ENCODE measurements at places on chromosomes 2 and 18. TPM values are rescaled to one million over a fixed set of nuclear protein-coding genes. Genes with fewer than 3 reads are reported as not detected.

The CHST9 gene
- polyA plus RNA-seq: not detected

The RGPD3 gene
- polyA plus RNA-seq: 0.02 TPM

The NOL4 gene
- not detected for polyA plus RNA-seq

The ALPG gene
- polyA plus RNA-seq: not detected

The ATG9A gene
- 25.0 TPM for polyA plus RNA-seq

The LTBP1 gene
- polyA plus RNA-seq: 0.82 TPM

The CFAP65 gene
- not detected for polyA plus RNA-seq

The NETO1 gene
- polyA plus RNA-seq: 9.2 TPM

The LYG1 gene
- 0.64 TPM for polyA plus RNA-seq

The IL18RAP gene
- not detected for polyA plus RNA-seq

The CXCR1 gene
- 0.39 TPM for polyA plus RNA-seq

The PRSS56 gene
- not detected for polyA plus RNA-seq

The VPS4B gene
- polyA plus RNA-seq: 23.4 TPM

The CD226 gene
- polyA plus RNA-seq: 0.14 TPM

The RAB17 gene
- 2.1 TPM for polyA plus RNA-seq

The SKA1 gene
- 16.5 TPM for polyA plus RNA-seq

GRCh38 chr2:31476511-31477180 is 62.1 kb upstream of the XDH start:
- DNase-seq: no peak

- DNase-seq: no peak
Observed at GRCh38 chr18:26963292-26963691, 97.8 kb upstream of the AQP4 start.

DNA sequence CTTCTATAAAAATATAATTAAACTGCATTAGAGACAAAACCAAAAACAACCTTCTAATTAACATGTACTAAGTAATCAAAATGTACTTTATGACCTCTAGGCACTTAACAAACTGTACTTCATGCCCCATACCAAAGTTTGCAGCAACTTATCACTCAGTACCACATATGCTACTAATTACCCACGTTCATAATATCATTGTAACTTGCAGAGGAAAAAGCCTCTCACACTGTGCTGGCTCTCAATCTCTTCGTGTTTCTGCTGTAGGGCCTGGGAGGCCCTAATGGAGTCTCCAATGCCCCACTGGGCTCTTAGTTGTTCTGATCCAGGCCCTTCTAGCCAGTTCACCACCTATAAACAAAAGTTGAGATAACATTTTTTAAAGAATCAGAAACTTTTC is 82.1 kb upstream of the CCDC141 start:
- no peak for DNase-seq

DNA sequence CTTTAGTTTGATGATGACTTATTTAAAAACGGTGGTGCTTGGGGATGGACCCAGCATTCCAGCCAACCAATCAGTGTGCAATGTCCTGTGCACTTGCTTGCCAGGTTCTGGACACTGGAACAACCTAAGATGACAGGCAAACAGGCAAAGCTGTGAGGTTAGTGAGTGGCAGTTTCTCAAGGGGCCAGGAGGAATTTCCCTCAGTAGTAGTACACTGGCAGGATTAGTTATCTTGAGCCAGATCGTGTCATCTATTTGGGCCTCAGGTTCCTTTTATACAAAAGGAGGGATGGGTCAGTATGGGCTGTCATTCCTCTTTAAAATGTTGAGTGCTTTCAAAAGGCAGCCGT is 26.6 kb downstream of the MAP4K4 start:
- DNase-seq: no peak

DNA sequence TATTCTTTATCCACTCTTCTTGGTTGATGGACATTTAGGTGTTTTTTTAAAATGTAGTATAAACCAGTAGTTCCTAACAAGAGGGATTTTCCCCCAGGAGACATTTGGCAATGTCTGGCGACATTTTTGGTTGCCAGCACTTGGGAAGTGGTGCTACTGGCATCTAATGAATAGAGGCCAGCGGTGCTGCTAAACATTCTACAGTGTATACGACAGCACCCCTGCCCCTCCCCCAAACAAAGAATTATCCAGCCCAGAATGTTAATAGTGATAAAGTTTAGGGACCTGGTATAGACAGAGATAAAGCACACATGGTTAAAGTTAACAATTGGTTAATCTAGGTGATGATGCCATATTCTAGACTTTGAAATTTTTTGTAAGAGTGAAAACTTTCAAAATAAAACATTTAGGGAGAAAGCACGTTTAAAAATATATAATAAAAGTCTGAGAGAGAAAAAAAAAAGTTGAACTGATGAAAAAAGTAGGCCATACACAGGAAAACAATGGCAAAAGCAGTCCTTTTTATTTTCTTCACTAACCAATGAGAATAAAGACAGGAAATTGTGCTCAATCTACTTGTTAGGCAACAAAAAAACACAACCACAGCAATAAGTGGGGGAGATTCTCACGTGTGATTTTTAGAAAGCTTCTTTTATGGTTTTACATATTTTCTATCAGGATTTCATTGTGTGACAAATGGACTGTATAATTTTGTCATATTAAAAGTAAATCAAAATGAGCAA is 14.8 kb downstream of the FBXO48 start:
- no peak for DNase-seq

GRCh38 chr2:64391940-64392339 is 62.0 kb upstream of the LGALSL start:
- DNase-seq: no peak

DNA sequence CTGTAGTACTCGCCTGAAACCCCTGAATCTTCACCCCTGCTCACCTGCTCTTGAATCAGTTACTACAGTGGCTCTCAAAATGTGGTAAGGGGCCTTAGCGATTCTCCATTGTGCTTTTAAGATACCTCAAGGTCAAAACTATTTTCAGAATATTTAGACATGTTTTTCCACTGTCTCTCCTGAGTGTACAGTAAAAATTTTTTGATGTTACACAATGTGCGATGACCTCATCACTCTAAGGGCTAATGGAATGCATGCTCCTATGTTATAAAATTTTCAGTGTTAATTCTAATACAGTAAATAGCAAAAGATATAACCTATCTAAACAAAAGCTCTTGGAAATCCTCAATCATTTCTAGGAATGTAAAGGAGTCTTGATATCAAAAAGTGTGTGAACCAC is 336.9 kb upstream of the PKDCC start:
- DNase-seq: no peak

- peak; percentile 49 for DNase-seq
Observed at GRCh38 chr2:173288561-173288960, 66.1 kb upstream of the CDCA7 start.

DNA sequence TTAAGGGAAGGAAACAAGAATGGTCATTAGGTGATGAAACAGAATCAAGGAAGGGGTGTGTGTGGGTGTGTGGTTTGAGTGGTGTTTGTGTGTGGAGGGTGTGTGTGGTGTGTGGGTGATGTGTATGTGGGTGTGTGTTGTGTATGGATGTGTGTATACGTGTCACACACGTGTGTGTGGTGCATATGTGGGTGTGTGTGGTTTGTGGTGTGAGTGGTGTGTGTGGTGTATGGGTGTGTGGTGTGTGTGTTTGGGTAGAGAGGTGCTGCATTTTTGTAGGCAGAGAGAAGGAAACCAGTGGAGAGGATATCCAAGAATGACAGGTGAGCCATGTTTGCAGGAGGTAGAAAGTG is 1.1 kb upstream of the CEP192 start:
- DNase-seq: no peak

DNA sequence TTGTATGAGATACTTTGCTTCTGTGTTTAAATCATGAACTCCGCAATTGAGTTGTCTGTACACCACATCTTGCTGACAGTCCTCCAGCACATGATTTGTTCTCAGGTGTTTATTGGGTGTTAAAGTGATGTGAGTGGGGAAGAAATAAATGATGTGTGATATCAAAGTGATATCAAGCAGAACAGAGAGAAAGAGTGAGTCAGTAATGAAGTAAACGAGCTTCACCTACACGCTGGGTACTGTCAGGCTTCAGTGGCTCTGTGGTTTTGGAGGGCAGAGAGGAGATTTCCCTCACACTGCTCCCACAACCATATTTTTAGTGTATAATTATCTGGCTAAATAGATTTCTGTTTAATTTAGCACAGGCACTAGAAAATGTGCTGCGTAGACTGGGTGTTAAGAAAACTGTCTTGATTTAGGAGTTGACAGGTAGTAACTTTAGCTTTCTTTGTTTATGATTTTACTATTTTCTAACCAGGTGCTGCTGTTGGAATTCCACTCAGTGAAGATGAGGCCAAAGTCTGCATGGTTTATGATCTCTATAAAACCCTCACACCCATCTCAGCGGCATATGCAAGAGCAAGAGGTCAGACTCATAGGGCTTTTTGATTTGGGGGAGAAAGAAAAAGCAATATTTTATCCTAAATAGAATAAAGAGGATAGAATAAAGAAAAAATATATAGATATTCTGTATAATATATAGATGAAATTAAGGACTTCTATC is 21.2 kb downstream of the ATIC start:
- no peak for DNase-seq

GRCh38 chr2:26394694-26395093 is 7.0 kb upstream of the DRC1 start:
- DNase-seq: no peak

DNA sequence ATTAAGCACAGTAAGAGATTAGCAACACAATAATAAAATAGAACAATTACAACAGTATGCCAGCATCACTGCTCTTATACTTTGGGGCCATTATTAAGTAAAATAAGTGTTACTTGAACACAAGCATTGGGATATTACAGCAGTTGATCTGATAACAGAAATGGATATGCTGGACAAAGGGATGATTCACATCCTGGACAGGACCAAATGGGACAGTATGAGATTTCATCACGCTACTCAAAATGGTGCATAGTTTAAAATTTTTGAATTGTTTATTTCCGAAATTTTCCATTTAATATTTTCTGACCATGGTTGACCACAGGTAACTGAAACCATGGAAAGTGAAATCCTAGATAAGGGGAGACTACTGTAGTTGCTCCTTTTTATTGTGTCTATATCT is 138.2 kb downstream of the UBR3 start:
- no peak for DNase-seq

DNA sequence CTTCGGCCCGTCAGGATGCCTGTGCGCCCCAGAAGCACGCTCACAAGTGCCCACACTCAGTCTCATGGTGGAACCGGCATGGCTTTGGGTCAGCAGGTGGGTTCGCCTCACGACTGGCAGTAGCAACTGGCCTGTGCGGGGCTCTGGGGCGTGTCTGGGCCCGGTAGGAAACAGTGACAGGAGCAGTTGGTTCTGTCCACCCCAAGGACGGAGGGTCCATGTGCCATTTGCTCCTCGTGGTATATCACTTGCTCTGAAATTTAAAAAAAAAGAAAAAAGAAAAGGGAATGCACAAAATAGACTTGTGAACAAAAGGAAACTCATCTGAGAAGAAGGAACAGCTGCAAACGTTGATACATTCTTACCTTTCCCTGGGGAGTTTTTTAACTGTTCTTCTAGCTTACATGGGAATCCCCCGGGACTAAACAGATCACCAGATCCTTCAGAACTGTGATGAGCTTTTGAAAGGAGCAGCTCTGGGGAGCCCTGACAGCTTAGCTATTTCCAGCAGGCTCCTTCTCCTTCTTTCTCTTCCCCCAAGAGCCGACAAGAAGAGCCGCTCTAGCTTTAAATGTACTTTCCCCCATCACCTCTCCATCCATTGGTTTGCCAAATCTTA is 42.8 kb downstream of the TRAPPC12 start:
- DNase-seq: no peak

- no peak for DNase-seq
Observed at GRCh38 chr18:1564793-1565192, 660.1 kb downstream of the ADCYAP1 start.

- no peak for DNase-seq
Observed at GRCh38 chr18:47397671-47398319, 146.3 kb upstream of the SKOR2 start.

- peak; percentile 79 for DNase-seq
Observed at GRCh38 chr2:168851674-168852320, 38.4 kb downstream of the SPC25 start.

GRCh38 chr18:76859474-76860339 is 37.4 kb downstream of the ZNF236 start:
- no peak for DNase-seq

- DNase-seq: no peak
Observed at GRCh38 chr18:48021273-48021914, 90.9 kb upstream of the SMAD2 start.

- no peak for DNase-seq
Observed at GRCh38 chr2:26141145-26141769, 31.6 kb upstream of the GAREM2 start.

DNA sequence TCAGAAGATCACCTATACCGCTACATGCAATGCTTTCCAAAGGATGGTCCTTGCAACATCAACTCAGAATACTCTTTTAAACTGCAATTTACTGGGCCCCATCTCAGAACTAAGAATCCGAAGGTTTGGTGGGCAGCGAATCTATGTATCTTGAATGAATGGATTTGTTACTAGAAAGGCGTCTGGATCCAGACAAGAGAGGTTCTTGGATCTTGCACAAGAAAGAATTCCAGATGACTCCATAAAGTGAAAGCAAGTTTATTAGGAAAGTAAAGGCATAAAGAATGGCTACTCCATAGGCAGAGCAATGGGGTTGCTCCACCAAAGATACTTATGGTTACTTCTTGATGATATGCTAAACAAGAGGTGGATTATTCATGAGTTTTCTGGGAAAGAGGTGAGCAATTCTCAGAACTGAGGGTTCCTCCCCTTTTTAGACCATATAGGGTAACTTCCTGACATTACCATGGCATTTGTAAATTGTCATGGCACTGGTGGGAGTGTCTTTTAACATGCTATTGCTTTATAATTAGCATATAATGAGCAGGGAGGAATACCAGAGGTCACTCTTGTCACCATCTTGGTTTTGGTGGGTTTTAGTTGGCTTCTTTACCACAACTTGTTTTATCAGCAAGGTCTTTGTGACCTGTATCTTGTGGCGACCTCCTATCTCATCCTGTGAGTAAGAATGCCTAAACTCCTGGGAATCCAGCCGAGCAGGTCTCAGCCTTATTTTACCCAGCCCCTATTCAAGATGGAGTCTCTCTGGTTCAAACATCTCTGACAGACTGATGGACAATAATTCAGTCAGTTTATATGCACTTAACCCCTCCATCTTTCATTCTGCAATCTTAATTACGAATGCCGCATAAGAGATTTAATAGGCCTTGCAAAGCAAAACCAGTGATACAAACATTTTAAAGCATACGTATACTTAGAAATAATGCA is 7.5 kb upstream of the RMDN2 start:
- no peak for DNase-seq

GRCh38 chr2:140013545-140014203 is 1233.5 kb upstream of the NXPH2 start:
- DNase-seq: no peak

DNA sequence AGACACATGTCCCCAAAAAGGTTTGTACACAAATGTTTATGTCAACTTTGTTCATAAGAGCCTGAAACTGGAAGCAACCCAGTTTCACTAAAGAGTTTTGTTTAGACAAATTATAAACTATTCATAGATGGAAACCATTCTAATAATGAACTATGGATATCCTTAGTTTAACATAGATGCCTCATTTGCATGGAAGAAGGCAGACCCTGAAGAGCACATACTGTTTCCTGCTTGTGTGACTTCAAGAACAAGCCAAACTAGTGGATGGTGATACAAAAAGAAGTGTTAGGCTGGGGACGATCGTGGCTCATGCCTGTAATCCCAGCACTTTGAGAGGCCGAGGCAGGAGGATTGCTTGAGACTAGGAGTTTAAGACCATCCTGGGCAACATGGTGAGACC is 48.1 kb downstream of the ACOXL start:
- no peak for DNase-seq
